H1 (cell line): ENCODE measurements at places on chromosomes 2 and 18.
A peak's percentile ranks its signal among the peaks of the same experiment; 100 is the strongest.

- no peak for DNase-seq
Measured at GRCh38 chr2:157305723-157306110, 19.9 kb downstream of the ERMN start.

DNA sequence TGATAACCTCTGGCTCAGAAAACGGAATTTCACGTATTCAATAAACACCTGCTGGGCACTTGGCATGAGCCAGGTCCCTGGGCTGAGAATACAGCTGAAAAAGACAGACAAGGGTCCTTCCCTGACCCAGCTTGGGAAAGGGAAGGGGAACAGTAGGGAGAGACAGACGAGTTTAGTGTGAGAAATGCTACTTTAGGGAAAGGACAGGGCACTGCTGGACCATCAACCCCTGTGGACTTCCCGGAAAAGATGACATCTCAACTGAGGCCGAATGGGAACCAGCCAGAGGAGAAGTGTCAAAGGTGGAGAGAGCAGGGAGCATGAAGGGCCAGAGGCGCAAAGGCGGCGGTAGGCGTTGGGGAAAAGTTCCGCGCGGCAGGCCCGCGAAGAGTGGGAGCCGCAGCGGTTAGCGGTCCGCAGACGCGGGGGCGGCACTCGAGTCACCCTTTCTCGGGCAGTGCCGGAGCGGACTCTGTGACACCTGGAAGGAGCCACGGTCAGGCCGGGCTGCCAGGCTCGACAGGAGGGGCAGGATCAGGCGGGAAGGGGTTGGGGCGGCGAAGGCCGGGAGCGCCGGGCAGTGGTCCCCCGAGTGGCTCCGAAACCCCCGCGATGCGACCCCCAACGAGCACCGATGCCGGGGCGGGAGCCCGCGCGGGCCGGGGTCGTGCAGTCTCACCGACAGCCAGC, 519 bp downstream of the TEX261 start:
- DNase-seq = no peak

DNA sequence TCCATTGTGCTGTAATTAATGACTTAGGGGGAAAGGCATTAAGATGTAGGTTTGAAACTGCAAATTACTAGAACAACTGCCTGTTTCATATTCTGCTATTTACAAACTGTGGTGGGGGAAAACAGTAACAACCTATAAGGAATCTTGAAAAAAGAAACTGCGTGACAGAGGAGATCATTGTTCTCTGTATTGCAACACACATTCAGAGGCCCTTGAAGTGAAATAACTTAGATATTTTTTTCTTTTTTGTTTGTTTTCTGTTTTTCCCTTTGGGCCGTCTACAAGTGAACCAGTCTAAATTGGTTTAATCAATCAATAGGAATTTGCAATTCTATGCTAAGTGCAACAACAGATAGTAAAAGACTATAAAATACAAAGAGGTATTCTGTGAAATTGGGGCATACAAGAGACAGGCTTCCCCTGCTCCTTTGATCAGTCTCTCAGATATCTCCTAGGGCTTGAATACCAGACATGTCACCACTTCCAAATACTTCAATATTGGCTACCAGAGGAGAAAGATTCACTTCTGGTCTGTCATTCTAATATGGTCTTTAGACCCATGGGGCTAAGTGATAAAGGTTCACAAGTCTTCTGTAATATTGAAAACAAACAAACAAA, 2055.1 kb upstream of the CELF4 start:
- DNase-seq = no peak

DNA sequence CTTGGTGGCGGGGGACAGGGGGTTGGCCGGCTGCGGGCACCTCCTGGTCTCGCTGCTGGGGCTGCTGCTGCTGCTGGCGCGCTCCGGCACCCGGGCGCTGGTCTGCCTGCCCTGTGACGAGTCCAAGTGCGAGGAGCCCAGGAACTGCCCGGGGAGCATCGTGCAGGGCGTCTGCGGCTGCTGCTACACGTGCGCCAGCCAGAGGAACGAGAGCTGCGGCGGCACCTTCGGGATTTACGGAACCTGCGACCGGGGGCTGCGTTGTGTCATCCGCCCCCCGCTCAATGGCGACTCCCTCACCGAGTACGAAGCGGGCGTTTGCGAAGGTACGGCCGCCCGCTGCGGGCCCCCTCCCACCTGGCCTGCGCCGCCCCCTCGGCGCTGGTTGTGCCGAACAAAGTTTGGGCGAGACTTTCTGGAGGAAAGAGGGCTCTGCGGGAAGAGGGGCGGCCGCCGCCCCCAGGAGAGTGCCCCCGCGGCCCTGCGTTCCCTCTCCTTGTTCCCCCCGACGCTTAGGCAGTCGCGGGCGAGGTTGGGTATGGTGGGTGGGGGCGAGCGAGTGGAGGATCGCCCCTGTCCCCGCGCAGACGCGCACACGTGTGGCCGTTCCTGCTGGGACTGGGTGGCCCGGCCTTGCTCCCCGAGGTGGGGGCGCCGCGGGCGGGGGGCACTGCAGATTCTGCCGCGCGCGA, 866 bp downstream of the CRIM1 start:
- DNase-seq = no peak

- DNase-seq = no peak
Measured at GRCh38 chr2:38552259-38552658, 50.5 kb downstream of the HNRNPLL start.

DNA sequence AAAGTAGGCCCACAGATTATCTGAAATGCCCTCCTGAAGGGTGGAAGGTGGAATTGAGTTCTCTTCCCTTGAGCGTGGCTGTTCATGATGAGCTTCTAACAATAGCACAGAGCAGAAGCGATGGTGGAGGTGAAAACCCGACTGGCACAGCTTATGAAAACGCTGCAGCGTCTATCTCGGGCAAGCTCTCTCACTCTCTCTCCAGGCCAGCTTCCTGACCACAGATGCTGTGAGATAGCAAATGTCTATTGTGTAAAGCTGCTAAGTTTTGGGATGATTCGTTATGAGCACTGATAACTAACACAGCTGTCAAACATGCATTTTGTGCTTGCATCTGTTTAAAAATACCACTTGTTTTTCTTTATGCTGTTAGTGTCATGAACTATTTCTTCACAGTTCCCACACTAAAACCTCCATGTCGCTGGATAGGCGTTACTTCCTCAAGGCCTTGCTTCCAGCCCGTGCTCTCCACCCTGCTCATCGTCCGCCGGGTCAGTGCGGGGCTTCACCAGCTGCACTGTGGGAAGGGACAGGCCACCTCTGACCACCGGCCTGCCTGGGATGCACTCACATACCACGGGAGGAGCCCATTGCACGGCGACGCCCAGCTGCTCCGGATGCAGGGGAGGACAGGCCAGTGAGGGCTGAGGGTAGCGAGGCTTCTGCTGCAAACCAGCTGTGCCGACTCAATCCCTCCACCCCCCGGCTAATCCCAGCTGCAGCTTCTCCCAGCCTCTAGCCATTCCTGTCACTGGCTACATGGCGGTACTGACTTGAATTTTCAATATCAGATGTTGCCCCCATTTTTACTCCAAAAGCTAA, 60.0 kb upstream of the OTOS start:
- DNase-seq = no peak

DNA sequence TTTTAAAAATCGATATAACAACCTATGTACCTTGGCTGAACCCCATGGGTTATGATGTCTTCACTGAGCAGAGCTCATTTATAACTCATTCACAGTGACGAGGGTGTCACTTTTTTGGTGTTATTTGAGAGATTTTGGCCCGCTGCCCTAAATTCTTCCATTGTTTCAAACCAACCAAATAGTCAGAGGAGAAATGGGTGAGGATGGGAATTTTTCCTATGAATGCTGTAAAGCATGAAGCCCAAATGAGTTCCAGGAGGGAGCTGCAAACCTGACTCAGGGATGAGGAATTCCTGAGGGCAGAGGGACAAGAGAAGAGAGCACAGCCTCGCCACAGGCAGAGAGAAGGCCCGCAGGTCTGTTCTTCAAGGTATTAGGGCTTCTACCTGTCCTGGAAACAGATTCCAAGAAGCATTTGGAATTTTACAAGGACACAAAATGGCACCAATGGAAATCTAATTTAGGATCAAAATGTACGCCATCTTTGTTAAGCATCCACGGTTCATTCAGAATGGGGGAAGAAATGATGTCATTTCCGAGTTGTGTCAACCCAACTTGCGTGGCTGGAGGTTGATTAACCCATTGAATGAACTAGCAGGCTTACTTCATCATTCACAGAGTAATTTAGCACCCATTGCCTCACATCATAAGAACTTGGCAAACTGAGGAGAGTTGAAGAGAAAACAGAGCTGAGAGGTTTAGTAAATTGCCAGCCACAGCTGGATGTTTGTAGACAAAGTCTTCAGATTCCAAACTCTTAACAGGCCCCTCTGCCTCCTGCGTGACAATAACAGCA, 133.5 kb downstream of the LAMA3 start:
- no peak for DNase-seq

DNA sequence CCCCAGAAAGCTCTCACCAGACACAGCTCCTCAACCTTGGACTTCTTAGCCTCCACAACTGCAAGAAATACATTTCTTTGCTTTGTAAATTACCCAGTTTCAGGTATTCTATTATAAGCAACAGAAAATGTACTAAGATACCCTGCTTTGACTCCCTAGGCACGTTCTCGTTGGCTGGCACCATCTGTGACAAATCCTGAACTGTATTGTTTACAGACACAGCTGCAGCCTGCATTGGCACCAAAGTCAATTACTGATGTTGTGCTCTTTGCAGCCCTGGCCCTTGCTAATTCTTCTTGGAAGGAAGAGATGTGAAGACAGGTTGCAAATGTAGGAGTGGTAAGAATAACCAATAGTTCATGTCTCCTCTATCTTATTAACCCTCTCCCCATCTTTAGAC, 72.7 kb upstream of the FAM136A start:
- DNase-seq = no peak

DNA sequence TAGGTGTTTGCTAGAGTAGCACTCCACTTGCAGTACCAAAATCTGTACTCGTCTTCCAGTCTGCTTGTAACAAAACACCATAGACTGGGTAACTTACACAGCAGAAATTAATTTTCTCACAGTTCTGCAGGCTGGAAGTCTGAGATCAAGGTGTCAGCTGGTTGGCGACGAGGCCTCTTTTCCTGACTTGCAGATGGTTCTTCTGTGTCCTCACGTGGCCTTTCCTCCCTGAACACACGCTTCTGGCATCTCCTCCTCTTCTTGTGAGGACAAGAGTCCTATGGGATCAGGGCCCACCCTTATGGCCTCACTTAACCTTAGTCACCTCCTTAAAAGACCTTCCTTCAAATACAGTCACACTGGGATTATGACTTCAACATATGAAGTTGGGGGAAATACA, 493.5 kb upstream of the MYT1L start:
- DNase-seq = peak; percentile 11

DNA sequence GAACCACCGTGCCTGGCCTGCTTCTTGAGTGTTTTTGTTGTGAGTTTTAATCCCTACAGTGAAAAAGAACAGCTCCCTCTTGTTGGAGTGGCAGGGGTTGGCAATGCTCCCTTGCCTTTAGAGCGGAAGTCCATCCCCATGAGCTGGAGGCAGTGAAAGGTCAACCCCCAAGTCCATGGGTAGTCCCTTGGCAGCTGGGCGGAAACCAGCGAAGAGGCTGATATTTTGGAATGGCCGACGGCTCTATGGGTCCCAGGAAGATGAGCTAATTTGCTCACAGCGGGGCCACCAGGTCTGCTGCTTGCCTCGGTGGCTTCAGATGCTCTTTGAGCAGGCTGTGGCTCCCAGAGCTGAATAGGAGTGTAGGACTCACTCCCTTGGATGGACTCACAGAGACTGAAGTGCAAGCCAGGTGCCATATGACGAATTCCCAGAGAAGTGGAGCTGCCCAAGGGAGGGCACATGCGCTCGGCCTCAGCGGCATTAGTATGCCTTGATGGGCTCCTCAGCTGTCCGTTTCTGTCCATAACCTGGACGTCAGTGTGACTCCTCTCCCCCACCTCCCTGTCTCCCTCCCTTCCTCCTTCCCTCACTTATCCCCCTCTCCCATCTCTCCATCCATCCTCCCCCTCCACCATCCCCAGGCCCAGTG, 25.4 kb upstream of the RHOB start:
- no peak for DNase-seq

DNA sequence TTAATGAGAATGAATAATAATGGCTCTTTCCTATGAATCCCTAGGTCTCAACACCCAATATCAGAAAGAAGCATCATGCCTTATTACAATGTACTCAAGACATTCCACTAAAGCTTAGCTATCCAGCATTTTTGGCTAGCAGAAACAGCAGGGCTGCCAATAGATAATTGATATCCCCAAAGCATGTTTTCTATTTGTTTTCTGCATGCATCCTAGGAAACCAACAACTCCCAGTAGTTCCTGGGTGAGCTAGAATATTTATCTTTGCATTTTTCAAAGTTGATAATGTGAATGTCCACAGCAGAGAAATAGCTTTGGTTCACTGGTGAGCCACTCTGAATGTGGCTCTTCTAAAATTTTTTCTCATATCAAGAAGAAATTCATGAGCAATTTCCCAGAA, 5.8 kb upstream of the ANTXR1 start:
- no peak for DNase-seq

DNA sequence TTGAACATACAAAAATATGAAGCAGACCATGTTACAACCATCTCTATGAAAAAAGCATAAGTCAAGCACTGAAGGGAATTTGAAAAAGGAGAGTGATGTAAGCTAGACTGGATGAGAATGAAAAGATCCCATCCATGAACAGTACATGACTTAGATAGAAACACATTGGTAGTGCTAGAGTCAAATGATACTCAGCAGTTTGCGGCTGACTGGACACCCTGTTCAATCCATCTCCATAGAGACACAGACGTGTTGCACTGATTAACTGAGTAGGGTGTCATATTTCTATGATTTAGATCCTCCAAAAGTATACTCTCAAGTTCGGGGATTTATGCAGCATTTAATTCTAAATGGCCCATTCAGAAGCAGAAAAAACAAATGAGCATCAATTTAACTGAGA, 674.3 kb upstream of the NRXN1 start:
- no peak for DNase-seq

GRCh38 chr2:230872151-230872967, 7.6 kb downstream of the ITM2C start:
- peak; percentile 42 for DNase-seq

GRCh38 chr2:1688161-1688560, 56.2 kb downstream of the PXDN start:
- DNase-seq = no peak

- DNase-seq = no peak
Measured at GRCh38 chr2:88713408-88713807, 21.9 kb downstream of the RPIA start.

GRCh38 chr2:58497168-58497567, 256.0 kb upstream of the FANCL start:
- peak; percentile 80 for DNase-seq
